NCI-H2081 treated with DMSO at 0.1 percent for 48 hours (cell line): ENCODE measurements at places on chromosomes 7 and 10.

- DNase-seq = no peak
These were observed 69.5 kb upstream of the VOPP1 start for GRCh38 chr7:55641811-55642210.

- DNase-seq = no peak
These were observed 19.6 kb upstream of the CNTNAP2 start for GRCh38 chr7:146096994-146097393.

DNA sequence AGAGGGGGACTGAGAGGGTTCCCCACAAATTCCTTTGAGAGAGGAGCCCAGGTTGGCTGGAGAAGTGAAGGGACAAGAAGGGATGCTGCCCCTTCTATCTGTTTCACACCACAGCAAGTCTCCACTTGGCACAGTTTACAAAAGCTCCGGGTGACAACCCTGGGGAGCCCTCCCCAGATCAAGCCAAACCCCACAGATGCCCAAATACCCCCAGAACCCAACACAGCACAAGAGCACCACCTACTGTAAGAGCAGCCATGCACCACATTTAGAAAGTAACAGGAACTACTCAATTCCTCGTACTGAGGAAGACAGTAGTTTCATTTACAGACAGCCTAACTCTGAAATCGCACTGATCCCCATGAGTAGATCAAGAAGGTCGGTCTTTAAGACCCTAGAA lies 67.8 kb upstream of the ATP6V0A4 start:
- DNase-seq = no peak

GRCh38 chr10:89479771-89480446 lies 55.5 kb downstream of the SLC16A12 start:
- DNase-seq = no peak

GRCh38 chr7:105866102-105866801 lies 10.1 kb downstream of the ATXN7L1 start:
- DNase-seq = no peak
